ENCODE measurements at places on chromosomes 6 and 20. TPM values are rescaled to one million over a fixed set of nuclear protein-coding genes. Genes with fewer than 3 reads are reported as not detected.

DNA sequence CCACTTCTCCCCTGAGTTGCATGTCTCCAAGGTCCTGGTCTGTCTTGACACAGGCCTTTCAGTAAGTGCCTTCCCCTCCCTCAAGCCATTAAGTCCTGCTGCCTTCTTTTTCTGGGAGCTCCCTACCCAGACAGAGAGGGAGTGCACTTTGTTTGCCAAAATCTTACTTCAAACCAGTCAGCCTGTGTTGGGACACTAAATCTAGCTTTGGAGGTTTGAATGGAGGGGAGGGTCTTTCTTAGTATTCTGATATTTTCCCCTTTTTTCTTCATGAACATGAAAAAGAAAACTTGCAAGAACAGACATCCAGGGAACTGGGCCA, 170.7 kb upstream of the PMEPA1 start:
- H3K4me1 ChIP-seq, result no peaks in the 10 kb centered on the region
- no peaks in the 10 kb centered on the region for H3K36me3 ChIP-seq
- no peak overlapping the region for H3K4me3 ChIP-seq
- DNase-seq, result no peak

GRCh38 chr6:36386495-36387439, 702 bp downstream of the ETV7 start:
- H3K27ac ChIP-seq, result peak overlapping the region; percentile 86
- H3K4me3 ChIP-seq, result peak overlapping the region; percentile 81
- H3K36me3 ChIP-seq, result no peaks in the 10 kb centered on the region

Gene SLC35B3
- 16.7 TPM for total RNA-seq

DNA sequence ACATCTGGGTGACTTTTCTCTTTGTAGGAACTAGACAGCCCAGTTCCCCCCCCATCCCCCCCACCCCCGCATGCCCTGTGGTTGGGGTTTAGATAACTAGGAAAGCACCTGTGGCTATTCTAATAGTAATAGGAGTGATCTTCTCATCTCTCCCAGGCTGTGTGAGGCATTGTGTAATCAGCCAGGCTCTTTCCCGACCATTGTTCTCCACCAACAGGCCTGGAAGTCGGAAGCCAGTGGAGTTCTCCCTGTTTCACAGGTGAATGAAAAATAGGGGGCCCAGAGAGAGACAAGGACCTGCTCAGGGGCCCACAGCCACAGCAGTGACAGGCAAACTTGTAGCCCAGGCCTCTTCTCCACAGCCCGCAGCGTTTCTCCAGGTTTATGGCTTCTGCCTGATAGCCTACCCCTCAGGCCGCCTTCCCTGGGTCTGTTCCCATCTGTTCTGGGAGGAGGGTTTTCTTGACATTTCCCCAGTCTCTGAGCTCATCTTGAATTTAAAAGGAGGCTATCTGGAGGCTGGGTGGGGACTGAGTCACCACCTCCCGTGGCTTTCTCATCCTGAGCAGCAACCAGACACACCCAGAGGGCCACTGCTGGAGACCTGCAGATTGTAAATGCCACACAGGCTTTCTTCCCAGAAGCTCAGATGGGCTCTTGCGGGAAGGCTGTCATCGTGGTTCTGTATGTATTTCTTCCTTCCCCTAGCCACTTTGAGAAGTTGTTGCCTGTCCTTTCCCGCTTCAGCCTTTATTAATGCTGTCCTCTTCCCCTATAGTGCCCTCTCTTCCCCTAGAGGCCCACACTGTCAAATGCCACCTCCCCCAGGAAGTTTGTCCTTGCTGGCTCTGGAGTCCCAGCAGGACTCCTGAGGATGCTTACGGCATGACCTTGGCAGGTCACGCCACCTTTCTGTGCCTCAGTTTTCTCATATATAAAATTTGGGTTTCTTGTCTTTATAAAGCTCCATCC, 75.9 kb upstream of the MYL9 start:
- H3K27ac ChIP-seq, result 0 out of 2 replicates have a peak overlapping the region, but pooled peaks have one; percentile 34
- H3K36me3 ChIP-seq, result no peaks in the 10 kb centered on the region
- no peaks in the 10 kb centered on the region for H3K27me3 ChIP-seq
- peak; percentile 63 for DNase-seq
- no peak overlapping the region for H3K4me3 ChIP-seq

GRCh38 chr20:41274152-41274551, 43.4 kb downstream of the ZHX3 start:
- H3K27me3 ChIP-seq, result no peaks in the 10 kb centered on the region
- DNase-seq, result no peak
- H3K27ac ChIP-seq, result no peak overlapping the region
- no peaks in the 10 kb centered on the region for H3K36me3 ChIP-seq
- no peak overlapping the region for H3K4me3 ChIP-seq

Gene PGK2
- not detected for total RNA-seq

DNA sequence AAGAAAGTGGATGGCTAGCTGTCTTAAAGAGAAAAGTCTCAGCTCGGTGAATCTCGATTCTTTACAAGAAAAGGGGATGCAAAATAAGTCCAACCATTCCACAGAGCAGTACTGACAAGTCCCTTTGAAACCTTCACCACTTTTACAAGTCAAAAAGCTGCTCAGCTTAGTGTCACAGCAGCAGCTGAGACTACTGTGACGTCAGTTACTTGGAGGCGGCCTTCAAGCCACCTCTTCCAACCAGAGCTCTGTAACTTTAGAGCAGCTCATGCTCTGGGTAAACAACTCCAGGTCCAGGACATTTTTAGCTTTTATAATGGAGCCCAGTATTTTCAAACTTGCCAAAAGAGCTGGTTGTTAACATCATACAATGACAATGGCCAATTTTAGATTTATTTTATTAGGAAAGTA, at the start of gene KIAA0408:
Gene KIAA0408, minus strand, starts transcription at position 159 of the 411 bp plus-strand sequence. CDS start 5,408 bp downstream, outside the sequence.
- H3K4me3 ChIP-seq, result no peak within 1 kb of the TSS
- no peaks in the 10 kb centered on the region for H3K27me3 ChIP-seq
- no peaks in the 10 kb centered on the region for H3K4me1 ChIP-seq
- no peak within 1 kb of the TSS for H3K27ac ChIP-seq
- no peak for DNase-seq

DNA sequence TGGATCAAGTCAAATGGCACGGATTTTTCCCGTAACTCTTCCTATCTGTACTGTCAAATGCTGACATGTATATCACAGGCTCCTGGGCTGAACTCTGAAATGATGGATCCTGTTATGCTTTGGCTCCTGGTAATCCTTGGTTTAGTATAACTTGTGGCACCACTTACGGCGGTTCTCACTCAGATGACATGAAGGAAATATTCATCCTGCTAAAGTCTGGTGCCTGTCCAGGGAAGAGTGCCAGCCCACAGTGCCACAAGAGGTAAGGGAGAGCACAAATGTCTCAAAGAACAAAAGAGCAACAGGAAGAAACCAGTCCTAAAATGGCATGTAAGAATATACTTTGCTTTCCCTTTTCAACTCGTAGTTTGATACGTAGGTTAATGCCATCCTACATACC, 93.1 kb upstream of the TAB2 start:
- H3K4me3 ChIP-seq, result no peak overlapping the region
- no peak for DNase-seq
- H3K27me3 ChIP-seq, result no peaks in the 10 kb centered on the region
- H3K4me1 ChIP-seq, result no peaks in the 10 kb centered on the region

Gene TOX2
- total RNA-seq, result 85.4 TPM

- H3K27me3 ChIP-seq, result peaks cover 30% of the 10 kb centered on the region
- peaks cover 3% of the 10 kb centered on the region for H3K4me1 ChIP-seq
- no peak overlapping the region for H3K27ac ChIP-seq
- H3K36me3 ChIP-seq, result no peaks in the 10 kb centered on the region
Observed at GRCh38 chr6:135185483-135185882, 4.4 kb downstream of the MYB start.

- peak overlapping the region; percentile 72 for H3K27ac ChIP-seq
- H3K36me3 ChIP-seq, result peaks cover 13% of the 10 kb centered on the region
- H3K4me1 ChIP-seq, result peaks cover 46% of the 10 kb centered on the region
- peak; percentile 59 for DNase-seq
- H3K27me3 ChIP-seq, result no peaks in the 10 kb centered on the region
Observed at GRCh38 chr6:33205191-33206026, 954 bp downstream of the HSD17B8 start.

DNA sequence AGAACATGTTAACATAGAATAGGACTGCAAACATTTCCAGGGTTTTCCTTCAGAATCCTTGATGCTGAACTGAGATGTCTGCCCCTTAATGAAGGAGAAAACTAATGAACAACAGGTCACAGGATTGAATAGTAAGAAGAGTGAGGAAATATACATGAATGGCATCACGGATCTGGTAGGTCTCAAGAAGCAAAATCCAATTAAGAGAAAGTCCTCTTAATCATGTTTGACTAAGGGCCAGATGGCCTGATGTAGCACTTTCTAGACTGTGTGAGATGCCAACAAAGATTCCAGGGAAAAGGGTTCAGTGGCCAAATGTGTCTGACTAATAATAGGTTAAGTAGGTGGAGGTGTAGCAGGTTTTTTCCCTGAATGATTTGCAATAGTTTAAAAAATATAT, 13.7 kb upstream of the SHPRH start:
- no peak for DNase-seq
- H3K36me3 ChIP-seq, result no peaks in the 10 kb centered on the region
- no peaks in the 10 kb centered on the region for H3K4me1 ChIP-seq
- H3K27me3 ChIP-seq, result no peaks in the 10 kb centered on the region
- H3K27ac ChIP-seq, result no peak overlapping the region

- H3K27me3 ChIP-seq, result no peaks in the 10 kb centered on the region
- H3K4me3 ChIP-seq, result no peak overlapping the region
- H3K27ac ChIP-seq, result no peak overlapping the region
- no peak for DNase-seq
- no peaks in the 10 kb centered on the region for H3K36me3 ChIP-seq
Observed at GRCh38 chr20:22682381-22682780, 98.0 kb upstream of the FOXA2 start.

Gene DEFB124
- total RNA-seq, result not detected

Gene SRPK1
- 68.3 TPM for total RNA-seq

DNA sequence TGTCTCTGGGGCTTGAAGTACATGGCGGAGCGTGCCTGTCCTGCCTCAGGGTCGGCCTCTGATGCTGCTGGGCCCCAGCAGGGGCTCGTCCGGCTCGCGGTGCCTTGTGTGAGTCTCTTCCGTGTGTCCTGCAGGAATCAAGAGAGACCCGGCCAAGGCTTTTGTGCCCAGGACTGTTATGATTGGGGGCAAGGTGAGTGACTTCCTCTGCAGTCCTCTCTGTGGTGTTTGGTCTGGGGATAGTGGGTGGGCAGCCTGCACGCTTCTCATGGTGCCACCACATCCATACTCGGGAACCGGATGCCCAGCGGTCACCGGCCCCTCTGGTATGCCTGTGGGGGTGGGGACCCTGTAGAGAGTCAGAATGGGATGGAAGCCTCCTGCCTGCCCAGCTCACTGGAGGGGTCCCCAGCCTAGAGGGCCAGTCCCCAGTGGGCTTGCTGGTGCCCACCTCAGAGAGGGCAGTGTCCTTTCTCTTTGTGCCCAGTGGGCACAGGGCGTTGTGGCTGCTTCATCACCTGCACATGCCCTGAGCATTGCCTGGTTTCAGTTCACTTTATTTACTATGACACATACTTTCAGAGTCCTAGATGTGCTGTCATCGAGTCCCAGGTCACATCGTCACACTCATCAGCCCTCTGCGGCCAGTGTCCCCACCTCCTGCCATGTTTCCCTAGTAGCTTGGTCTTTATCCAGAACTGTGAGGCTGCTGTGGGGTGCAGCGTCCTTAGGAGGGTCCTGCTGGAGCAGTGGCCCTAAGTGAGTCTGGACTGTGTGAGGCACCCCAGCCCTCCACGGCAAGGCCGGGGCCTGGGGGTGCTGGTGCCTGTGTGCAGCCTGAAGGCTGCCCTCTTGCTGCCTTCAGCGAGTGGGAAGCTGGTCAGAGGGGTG, 40.7 kb downstream of the PYGB start:
- H3K4me1 ChIP-seq, result peaks cover under 1% of the 10 kb centered on the region
- H3K36me3 ChIP-seq, result peaks cover 14% of the 10 kb centered on the region
- no peak overlapping the region for H3K4me3 ChIP-seq
- H3K27ac ChIP-seq, result no peak overlapping the region
- DNase-seq, result no peak

GRCh38 chr20:20063941-20064702, 11.8 kb downstream of the CFAP61 start:
- H3K36me3 ChIP-seq, result no peaks in the 10 kb centered on the region
- DNase-seq, result no peak
- no peaks in the 10 kb centered on the region for H3K4me1 ChIP-seq
- H3K27ac ChIP-seq, result no peak overlapping the region
- H3K27me3 ChIP-seq, result peaks cover 11% of the 10 kb centered on the region

Gene C20orf202
- total RNA-seq, result not detected

GRCh38 chr6:141664744-141665143, 468.0 kb upstream of the GJE1 start:
- no peak overlapping the region for H3K4me3 ChIP-seq
- H3K4me1 ChIP-seq, result no peaks in the 10 kb centered on the region
- DNase-seq, result no peak
- H3K27ac ChIP-seq, result no peak overlapping the region

Gene LY6G6D
- total RNA-seq, result not detected

DNA sequence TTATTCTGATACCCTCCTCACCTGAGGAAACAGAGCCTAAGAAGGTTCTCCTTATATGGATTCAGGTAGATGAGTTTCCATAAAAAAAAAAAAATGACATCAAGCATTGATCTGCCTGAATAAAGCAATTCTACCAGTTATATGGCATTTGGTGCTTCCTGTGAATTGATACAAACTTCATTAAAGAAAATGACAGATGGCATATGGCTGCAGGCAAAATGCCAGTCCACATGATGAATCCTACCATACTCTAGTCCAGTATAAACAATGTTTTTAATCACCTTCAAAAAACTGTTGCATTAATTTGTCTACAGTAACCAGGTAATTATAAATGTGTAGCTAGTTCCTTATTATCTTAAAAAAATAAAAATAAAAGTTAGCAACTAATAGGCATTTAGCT, 559.2 kb upstream of the FLRT3 start:
- H3K4me1 ChIP-seq, result no peaks in the 10 kb centered on the region
- no peak overlapping the region for H3K4me3 ChIP-seq
- no peak overlapping the region for H3K27ac ChIP-seq
- H3K27me3 ChIP-seq, result no peaks in the 10 kb centered on the region
- no peak for DNase-seq

Gene PLA2G7
- total RNA-seq, result 0.41 TPM

Gene CLVS2
- 1.1 TPM for total RNA-seq

DNA sequence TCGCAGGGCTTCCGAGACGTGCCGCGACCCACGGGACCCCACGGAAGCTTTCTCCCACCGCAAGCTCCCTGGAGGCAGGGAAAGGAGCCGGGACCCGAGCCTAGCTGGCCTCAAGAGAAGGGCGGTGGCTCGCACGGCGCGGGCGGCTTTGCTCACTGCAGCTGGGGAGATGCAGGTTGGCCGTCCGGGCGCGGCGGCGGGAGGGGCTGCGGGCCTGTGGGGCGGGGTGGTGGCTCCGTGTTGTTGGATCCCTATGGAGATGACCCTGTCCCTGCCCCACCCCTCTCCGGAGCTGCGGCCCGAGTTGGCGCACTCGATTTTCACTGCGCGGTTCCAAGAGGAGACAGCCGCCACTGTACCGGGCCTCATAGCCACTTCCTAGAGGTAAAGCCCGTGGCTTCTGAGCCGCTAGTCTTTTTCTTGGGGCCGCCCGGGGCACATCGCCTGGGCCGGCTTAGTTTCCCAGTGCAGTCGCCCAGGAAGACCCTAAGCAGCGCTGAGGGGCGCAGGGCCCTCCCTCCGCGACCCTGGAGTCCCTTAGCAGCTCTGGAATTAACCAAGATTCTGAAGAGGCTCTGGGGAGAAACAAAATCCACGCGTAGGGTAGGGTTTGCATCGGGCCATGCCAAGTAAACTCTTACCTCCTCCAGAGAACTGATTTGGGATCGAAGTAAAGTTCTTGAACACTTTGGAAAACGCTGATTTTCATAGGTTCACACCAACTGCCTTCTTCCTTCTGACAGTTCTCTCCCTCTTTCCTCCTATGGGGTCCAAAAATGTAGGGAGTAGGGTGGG, at the start of gene ECT2L:
Gene ECT2L, plus strand, starts transcription at position 279 of the 795 bp plus-strand sequence. CDS start 17,188 bp downstream, outside the sequence.
- no peaks in the 10 kb centered on the region for H3K36me3 ChIP-seq
- H3K27me3 ChIP-seq, result no peaks in the 10 kb centered on the region
- no peak for DNase-seq
- H3K4me1 ChIP-seq, result no peaks in the 10 kb centered on the region

Gene CDK19
- 48.4 TPM for total RNA-seq
